ENCODE measurements at places on chromosomes 5 and 9. TPM values are rescaled to one million over a fixed set of nuclear protein-coding genes. Genes with fewer than 3 reads are reported as not detected.

ZCCHC9 gene
- total RNA-seq, result 20.0 TPM

GRCh38 chr5:150787656-150788055 is 9.1 kb downstream of the SMIM3 start:
- DNase-seq, result no peak

ASB6 gene
- total RNA-seq, result 22.3 TPM

GRCh38 chr5:157670662-157671591 is at the start of gene C5orf52:
Gene C5orf52 (plus strand): TSS chr5:157671533. CDS start chr5:157671615, 82 bp downstream.
- DNase-seq, result no peak

ARID3C gene
- total RNA-seq, result not detected

- DNase-seq, result no peak
Observed at GRCh38 chr5:96649681-96650540, 12.3 kb upstream of the CAST start.

TTLL11 gene
- total RNA-seq, result 0.75 TPM

GRCh38 chr5:116583862-116584222 is 9.2 kb upstream of the SEMA6A start:
- no peak for DNase-seq

SV2C gene
- not detected for total RNA-seq

DNA sequence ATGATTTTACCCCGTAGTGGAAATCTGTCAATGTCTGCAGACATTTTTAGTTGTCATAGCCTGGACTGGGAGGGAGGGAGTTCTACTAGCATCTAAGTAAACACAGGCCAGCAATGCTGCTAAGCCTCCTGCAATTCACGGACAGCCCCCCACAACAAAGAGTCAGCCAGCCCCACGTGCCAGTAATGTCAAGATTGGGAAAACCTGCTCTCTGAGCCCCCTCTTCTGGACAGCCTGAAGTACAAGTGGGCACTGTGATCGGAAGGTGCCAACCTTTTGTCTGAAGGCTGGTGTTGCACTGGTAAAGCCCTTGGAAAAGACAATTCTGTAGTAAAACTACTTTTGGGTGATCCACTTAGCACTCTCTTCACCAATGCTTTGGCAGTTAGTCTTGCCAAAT is 154.5 kb downstream of the TARS1 start:
- no peak for DNase-seq

- DNase-seq, result no peak
Observed at GRCh38 chr5:73339051-73339575, 109.5 kb downstream of the FOXD1 start.

BRINP1 gene
- 2.5 TPM for total RNA-seq

GRCh38 chr5:159231167-159231566 is 21.8 kb upstream of the RNF145 start:
- DNase-seq, result no peak

DNA sequence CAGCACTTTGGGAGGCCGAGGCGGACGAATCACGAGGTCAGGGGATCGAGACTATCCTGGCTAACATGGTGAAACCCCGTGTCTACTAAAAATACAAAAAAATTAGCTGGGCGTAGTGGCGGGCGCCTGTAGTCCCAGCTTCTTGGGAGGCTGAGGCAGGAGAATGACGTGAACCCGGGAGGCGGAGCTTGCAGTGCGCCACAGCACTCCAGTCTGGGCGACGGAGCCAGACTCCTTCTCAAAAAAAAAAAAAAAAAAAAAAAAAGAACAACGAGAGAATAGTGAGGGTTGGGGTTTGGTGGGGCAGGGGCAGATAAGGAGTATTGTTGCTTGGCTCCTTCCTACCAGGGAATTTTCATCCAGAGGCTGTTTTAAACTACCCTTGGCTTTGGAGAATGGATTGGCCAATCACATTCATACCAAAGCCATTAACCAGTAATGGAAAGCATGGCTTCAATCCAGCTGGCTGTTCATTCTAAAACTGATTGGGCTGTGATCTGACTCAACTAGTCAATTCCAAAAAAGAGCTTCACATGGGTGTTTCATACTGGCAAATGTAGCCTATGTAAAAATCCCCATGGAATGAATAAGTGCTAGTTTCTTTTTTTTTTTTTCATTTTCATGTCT is 64.4 kb downstream of the PLCXD3 start:
- DNase-seq, result no peak

DNA sequence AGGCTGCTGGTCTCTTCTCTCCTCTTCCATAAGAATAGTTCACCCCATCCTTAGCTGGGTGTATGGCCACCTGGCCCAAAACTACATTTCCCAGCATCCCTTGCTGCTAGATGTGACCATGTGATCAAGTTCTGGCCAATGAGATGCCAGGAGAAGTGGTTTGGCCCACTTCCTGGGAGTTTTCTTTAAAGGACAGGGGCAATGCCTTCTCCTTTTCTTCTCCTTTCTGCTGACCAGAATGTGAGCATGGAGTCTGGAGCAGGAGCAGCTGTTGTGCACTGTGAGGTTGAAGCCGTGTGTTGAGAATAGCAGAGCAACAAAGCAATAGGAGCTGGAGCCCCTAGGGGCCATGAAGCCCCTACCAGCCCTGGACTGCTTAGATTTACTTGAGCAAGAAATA is 36.8 kb downstream of the C9orf50 start:
- no peak for DNase-seq
